ENCODE measurements at places on chromosomes 11 and 22.

- no peak for DNase-seq
Observed at GRCh38 chr11:28938091-28938490, 829.9 kb downstream of the METTL15 start.

DNA sequence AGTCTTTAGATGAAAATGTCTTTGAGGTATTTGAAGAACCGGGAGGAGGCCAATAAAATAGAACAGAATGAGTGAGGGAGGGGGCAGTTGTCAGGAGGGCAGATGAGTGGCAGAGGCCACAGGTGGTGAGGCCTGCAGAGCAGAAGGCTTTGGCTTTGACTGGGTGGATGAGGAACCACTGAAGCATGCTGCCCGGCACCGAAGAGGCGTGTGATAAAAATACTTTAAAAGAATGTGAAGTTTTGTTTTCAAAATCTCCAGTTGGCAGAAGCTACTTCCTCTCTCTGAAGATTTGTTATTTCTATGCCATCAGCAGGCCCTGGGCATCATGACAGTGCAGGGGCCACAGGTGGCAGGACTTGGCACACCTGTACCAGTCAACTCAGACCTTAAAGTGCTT, 6.3 kb downstream of the MS4A12 start:
- no peak for DNase-seq

- no peak for DNase-seq
Observed at GRCh38 chr22:26918226-26918625, 260.8 kb downstream of the MIAT start.

- no peak for DNase-seq
Observed at GRCh38 chr22:46068181-46068592, 82.1 kb upstream of the PPARA start.

DNA sequence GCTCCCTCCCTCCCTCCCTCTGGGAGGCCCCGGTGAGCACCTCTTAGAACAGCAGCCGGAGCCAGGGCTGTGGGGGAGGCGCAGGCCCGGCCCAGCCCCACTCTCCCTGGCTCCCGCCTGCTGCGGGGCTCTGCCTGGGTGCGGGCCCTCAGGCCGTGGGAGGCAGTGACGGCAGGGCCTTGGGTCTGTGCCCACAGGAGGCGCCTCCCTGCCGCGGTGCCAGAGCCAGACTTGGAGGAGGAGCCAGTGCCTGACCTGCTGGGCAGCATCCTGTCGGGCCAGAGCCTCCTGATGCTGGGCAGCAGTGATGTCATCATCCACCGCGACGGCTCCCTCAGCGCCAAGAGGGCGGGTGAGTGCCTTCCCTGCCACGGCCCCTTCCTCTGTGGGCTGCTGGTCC, 9.5 kb downstream of the IRF7 start:
- no peak for DNase-seq

DNA sequence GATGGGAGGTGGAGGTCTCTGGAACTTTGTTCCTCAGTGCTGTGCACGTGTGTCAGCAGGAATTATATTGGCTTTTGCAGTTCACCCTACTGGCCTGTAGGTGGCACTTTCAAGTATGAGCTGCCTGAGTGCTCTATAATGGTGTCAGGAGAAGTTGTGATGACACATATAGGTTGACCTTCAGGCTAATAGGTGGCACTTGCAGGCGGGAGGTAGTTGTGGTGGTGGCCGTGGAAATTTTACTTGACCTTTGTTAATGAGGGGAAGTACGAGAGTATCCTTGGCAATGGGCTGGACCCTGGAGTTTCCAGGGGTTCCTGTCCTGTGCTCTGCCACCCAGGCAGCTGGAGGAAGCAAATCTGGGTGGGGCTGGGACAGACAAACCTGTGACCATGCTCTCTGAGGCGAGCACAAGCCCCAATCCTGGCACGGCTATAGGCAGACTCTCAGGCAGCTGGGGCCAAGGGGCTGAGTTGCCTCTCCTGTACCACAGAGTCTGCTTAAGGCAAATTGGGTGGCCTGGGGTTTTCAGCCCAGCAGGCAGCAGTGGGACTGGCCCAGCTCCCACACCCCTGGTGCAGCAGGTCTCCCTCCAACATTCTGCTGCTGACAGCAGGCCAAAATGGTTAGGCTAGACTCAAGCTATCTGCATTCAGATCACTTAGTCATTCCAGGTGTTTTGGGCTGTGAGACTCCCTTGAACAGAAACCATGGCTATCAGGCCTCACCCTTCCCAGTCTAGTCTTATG, 147.5 kb upstream of the CTSC start:
- DNase-seq = no peak

GRCh38 chr11:19976281-19976941, 183.9 kb downstream of the DBX1 start:
- no peak for DNase-seq

DNA sequence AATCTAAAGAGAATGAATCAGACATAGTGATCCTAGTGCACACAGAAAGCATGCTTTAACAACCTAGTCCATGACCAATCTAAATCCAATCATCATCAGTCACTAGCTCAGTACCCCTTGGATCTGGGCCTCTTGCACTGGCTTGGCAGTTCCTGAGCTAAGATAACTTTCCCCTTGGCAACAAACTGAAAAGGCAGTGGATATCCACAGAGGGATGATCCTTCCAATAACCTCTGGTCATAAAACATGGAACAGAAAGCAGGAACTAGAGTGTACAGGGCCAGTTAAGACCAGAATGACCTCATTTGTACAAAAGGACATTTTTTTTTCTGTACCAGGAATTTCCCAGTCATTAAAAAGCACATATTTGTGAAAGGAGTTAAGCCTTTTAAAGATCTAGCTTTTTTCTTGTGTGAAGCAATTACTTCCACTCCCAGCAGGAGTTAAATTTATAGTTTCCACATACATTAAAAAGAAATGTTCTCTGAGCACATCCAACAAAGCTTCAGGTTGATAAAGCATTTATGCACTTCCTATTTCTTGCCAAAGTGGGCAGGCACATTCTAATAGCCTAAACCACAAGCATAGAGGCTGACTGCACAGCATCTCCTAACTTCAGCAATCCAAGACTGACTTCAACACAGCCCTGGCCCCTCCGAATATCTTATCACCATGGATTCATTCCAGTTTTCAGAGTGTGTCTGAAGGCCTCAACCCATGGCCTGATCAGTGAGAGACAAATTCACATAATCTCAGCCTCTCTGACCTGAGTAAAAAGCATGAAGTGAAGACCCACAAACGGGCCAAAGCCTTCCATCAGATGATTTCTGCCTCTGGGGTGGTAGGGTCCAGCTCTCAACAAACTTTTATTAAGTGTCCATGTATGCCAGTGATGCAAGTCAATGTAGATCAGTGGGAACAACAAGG, 29.9 kb downstream of the GUCY1A2 start:
- no peak for DNase-seq

DNA sequence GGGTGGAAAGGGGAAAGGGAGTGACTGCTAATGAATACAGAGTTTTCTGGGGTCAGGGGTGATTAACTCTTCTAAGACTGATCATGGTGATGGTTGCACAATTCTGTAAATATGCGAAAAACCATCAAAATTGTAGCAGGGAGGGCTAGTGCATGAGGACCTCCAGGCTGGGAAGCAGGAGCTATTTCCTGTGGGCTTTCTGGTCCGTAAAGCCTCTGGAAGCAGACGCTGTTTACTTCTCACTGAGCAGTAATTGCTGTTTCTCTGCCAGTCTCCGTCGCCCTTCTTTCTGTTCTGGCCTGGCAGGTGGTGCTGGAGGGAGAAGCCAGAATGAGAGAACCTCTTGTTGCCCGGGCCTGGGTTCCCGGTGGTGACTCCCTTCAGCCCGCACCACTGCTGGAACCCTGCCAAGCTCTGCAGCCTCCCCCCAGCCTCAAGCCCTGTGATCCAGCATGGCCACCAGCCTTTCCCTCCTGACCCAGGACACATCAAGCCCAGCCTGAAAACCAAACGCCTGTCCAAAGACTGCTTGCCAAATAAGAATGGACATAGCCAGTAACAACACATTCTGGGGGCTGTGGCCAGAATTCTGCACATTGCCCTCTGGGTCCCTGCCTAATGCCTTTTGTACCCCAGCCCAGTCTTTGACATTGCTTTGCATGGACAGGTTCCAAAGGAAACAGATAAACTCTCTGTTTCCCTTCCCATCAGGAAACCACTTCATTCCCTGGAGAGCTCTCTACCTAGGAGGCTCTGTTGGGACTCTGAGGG, 201.0 kb upstream of the NAV2 start:
- no peak for DNase-seq

DNA sequence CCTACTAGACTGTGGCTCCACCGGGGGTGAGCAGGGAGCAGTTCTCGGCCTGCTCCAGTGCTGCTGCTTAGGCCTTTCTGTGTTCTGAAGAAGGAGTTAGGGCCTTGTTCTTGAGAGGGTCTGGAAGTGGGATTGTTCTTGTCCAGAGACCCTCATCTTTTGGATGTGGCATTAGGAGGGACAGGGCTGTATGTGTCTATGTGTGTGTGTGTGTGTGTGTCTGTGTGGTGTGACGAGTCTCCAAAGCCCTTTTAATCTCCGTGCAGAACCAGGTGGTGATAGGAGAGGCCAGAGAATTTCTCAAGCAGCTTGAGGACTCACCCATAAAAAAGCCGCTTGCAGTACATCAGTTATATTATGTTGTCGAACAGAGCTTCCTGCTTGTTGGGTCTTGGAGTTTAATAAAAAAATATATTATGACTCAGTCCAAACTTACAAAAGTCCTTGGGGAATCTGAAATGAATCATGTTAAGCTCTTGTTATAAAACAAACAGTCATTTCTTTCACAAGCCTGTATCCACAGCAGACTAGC, 196.5 kb downstream of the TENM4 start:
- DNase-seq = no peak

DNA sequence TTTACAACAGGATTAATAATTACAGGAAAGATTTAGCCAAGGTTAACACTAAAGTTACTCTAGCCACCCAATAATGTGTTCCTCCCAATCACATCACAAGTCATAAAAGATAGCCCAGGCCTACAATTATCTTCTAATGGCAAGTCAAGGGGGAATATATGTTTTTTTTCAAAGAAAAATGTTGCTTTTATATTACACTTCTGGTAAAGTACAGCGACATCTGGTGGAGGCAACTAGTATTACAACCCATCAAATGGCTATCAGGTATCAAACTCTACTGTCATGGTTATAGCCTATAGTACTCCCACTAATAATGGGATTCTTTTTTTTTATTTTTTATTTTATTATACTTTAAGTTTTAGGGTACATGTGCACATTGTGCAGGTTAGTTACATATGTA, 71.8 kb downstream of the XRRA1 start:
- no peak for DNase-seq

- DNase-seq = no peak
Observed at GRCh38 chr11:93528757-93529645, 14.2 kb downstream of the SMCO4 start.

DNA sequence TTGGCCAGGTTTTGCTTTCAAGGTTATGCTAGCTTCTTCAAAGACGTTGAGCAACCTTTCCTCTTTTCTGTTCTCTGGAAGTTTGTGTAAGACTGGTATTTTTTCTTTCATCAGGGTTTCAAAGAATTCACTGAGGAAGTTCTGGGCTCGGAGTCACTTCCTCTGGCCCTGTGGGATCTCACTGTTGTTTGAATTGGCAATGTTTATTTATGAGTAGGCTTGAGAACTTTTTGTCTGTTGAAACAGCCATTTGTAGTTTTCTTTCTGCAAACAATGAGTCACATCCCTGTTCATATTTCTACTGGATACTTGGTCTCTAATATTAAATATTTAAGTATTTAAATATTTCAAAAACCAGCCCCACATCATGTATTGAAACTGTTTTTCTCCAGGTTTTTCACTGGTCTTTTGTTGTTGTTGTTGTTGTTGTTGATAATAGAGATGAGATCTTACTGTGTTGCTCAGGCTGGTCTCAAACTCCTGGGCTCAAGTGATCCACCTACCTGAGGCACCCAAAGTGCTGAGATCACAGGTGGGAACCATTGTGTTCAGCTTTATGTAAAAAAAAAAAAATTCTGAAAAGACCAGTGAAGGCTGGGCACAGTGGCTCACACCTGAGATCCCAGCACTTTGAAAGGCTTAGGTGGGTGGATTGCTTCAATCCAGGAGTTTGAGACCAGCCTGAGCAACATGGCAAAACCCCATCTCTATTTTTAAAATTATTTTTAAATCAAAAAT, 26.9 kb downstream of the SUSD2 start:
- DNase-seq = no peak

DNA sequence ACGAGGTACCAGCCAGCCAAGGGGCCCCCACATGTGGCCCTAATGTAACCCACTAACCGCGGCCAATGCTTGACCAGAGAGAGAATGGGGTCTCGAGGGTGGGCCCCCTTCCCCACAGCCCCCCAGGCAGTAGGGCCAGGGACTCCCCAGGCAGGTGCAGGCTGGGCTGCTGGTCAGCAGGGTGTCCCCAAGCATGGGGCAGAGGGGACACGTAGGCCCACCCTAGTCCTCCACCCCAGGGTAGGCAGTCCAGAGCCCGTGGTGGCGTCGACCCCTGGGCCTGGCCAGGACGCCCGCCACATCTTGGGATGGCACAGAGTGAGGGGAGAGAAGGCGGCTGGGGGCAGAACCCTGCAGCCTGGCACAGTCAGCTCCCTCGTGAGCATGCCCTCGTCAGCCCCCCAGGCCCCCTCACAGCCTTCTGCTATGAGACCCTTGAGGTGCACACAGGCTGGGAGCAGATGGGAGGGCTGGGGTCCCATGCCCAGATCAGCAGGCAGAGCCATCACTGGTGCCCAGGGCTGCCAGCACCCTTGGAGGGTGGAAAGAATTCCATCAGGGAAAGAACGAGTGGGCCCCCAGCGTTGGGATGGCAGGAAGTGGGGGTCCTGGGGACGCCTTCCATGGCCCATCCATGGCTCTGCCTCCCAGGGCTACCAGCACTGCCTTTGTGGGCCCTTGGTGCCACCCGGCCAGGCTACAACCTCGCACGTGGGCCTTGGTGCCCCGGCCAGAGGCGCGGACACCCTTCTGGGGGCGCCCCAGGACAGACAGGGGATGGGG, 6.1 kb downstream of the TNNT3 start:
- no peak for DNase-seq

GRCh38 chr11:95232666-95233065, 1.7 kb upstream of the SESN3 start:
- DNase-seq = no peak

GRCh38 chr11:86688398-86689179, 16.2 kb upstream of the ME3 start:
- peak; percentile 44 for DNase-seq
